ENCODE measurements at places on chromosomes 7 and 10.
A peak's percentile ranks its signal among the peaks of the same experiment; 100 is the strongest.

GRCh38 chr10:60621018-60621417, 157.3 kb upstream of the CDK1 start:
- no peak for DNase-seq

DNA sequence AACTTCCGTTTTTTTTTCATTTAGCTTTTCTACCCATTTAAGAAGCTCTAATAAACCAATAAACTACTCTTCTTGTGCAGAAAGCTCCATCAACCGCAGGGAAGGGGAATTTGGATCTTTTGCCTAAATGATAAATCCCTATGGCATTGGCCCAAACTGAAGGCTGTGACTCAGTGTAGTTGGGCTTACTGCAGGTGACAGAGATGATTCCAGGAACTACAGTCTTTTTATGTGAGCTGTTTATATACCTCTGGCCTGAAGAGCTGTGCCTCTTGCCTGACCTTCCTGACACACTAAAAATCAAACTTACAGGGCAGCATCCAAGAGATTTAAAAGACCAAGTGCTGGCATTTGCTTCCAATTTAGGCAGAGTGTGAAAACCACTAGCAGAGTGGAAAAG, 25.2 kb downstream of the ABCB1 start:
- DNase-seq, result no peak

DNA sequence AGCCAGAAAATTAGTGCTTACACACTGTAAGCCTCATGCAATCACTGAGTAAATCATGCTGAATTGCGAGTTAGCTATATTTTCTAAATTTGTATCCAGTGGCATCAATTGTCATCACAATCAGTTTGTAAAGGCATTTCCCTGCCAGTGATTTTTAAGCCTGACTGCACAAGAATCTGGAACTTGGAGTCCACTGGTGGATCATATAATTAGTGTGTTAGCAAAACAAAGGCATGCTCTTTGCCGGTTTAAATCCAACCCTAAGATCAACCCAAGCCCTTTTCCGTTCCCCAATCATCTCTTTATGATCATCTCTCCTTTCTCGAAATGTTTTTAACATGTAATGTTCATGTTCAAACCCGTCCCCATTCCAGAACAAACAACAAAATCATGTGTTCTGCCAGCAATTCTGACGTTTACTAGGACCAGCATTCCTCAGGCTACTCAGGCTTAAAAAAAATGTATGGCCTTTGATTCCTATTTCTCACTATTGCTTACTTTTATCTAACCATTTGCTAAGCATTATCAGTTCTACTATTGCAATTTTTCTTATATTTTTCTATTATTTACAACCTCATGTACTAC, 649.2 kb downstream of the SORCS1 start:
- DNase-seq, result no peak

DNA sequence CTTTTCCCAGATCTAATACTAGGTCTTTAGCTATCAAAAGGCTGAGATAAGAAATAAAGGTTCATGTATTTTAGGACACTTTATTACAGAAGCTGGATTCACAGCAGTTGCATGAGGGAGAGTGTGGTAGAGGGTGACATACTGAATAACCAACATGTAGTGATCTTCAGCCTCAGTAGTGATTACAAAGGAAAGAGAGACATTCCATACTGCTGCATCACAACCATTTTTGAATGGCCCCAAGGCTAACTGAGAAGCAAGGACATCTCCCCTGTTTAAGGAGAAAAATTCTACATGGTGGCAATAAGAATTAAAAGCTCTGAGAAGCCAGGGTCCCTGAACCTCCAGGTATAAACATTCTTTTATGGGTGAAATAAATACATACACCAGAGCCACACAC, 35.3 kb downstream of the COG5 start:
- peak; percentile 28 for DNase-seq

DNA sequence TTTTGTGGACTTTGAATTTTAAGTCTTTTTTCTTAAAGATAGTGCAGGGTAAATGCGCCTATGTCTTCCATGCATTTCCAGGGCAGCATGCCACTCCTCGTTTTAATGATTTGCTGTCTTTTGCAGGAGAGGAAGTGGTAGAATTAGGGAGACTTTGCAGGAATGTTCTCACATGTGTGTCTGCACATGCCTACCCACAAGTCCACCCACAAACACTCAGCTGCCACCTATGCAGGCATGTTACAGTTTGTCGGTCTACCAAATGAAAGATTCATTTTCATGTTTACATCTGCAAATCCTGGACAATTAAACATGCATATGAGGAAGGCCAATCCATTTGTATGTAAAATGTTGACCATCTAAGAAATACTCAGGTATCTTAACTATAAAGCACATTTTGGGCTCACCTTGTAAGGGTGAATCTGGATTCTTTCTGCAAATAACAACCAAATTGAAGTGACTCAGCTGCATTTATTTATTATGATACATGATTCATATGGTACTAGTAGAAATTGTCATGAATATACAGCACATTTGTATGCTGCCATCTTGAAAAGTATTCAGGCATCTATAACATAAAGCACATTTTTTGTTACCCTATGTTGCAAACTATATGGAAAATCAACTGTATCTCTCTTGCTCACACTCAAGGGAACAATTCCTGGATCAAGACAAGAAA, 4.7 kb upstream of the TEX36 start:
- no peak for DNase-seq

GRCh38 chr7:157704365-157704764, 367.6 kb downstream of the DNAJB6 start:
- no peak for DNase-seq

DNA sequence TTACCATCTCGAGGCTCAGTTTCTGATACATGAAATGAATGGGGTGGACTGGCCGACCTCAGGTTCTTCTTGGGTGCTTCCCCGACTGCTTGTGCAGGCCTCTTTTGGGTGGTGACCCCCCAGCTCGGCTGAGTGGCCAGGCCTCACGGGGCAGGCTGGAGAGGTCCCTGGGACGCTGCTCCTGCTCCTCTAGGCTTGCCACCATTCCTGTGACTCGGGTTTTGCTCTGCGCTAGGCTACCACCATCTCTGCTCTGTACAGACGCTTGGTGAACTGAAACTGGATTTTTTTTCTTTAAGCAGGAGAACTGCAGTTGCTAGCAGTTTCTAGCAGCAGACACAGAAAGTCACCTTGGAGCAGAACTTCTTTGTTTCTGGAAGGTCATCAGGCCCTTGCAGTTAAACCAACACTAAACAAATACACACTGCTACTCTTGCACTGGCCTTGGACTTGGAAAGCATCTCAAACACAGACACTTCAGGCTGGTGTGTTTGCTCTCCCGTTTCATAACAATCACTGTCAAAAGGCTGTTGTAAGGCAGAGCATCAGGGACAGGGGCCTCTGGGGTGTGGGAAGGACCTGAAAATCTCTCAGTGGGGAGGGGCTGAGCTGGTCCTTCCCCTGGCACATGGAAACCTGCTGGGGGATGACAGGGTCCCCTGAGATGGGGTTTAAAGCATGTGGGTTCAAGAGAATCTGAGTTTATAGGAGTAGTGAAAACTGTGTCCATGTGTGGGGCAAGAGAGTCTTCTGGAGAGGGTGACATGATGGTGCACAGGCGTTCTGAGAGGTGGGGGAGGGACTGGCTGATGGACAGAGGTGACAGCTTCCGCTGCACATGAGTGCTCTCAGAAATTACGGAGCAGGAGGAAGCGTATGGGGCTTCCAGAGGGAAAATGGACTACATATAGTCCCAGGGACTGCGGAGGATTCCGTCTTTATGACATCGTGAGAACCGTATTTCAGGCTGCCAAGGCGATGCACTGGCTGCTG, 35.0 kb upstream of the GIMAP8 start:
- no peak for DNase-seq

DNA sequence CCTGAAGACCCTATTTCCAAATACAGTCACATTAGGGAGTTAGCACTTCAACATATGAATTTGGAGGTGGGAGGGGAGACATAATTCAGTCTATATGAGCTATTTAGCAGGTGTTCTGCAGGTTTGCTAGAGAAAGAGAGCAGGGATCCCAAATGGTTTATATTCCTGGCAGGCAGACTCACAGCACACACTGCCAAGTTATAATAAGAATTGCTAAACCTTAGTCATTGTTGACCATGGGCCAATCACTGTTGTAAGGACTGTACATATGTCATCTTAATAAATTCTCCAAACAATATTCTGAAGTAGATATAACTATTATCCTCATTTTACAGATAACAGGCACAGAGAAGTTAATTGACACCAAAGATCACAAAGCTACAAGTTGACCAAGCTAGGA, 1.5 kb upstream of the CCDC3 start:
- DNase-seq, result no peak

- DNase-seq, result no peak
These were observed 39.4 kb upstream of the SH2D4B start for GRCh38 chr10:80498078-80498832.

DNA sequence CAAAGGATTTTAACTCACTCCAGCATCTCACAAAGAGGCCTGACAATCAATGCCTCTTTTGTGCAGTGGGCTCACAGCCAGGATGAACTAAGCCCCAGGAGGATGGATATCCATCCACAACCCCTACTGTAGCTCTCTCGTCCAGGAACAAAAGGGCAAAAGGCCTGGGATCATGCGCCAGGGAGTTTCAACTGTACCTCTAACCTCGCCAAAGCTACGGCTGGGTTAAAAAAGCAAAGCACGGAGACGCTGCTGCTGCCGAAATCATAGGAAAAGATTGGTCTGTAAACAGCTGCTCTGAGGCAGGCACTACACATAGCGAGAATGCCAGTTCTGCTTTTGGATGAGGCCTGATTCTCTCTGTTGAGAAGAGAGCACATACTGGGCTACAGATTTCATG, 32.1 kb downstream of the VSTM4 start:
- no peak for DNase-seq

DNA sequence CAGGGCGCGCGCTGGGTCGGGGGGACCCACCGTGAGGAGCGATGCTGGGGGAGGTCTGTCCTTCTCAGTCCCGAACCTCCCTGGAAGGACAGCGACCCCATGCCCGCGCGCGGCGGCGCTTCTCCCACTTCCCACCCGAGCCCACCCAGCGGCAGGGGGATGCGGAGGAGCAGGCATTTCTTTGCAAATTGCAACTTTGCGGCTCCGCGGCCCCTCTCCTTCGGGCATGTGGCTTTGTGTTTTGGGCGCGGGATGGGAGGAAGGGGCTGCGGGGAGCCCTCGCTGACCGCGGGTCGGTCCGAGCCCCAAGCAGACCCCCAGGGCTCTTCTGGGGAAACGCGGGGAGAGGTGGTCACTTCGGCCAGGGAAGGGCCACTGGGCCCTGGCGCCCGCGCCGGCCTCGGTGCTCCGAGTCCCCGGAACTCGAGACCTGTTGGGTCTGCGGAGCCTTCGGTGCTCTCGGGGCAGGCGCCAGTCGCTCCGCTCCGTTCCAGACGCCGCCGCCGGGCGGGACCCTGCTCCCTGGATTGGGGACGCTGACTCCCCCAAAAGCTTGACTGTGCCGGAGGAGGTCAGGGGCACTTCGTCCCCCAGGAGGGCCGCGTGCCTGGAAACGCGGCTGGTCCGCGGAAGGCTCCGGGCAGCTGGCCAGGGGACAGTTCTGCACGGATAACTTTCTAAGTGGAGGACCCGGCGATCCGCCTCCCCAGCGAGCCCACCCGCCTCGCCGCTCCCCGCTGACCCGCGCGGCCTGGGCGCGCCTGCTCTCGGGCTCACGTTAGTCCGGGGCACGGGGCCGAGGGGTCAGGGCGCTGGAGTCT, 164.2 kb upstream of the DPP6 start:
- DNase-seq, result no peak

GRCh38 chr7:88789480-88790064, 6.0 kb downstream of the TEX47 start:
- no peak for DNase-seq

DNA sequence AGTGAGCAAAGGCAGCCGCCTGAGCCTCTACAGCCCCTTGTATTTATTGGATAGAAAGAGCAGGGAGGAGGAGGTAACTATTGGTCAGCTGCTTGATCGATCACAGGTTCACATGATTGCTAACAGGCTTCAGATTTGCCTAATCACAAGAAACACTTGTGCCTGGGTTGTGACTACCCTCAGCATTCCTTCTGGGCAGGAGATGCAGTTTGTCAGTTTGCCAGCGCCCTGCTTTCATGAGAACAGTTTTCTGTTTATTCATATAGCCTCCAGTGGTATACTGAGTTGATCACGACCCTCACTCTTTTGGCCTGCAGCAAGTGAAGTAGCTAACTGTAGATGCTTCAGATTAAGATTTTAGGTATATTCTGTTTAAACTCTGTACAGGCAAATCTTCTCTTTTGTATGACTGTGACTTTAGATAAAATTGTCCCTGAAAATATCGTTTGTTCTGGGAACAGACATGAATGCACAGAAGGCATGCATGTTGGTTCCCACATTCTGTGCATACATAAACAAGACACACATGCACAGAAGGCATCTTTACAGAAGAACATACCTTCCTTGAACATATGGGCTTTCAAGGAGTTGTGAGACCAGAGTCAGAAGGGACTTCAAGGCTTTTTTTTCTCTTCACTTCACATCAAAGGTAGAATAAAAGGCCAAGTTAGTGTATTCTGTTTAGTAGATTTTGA, 422.4 kb upstream of the STEAP1 start:
- no peak for DNase-seq

GRCh38 chr7:44463169-44463808, 27.2 kb downstream of the NUDCD3 start:
- DNase-seq, result no peak

DNA sequence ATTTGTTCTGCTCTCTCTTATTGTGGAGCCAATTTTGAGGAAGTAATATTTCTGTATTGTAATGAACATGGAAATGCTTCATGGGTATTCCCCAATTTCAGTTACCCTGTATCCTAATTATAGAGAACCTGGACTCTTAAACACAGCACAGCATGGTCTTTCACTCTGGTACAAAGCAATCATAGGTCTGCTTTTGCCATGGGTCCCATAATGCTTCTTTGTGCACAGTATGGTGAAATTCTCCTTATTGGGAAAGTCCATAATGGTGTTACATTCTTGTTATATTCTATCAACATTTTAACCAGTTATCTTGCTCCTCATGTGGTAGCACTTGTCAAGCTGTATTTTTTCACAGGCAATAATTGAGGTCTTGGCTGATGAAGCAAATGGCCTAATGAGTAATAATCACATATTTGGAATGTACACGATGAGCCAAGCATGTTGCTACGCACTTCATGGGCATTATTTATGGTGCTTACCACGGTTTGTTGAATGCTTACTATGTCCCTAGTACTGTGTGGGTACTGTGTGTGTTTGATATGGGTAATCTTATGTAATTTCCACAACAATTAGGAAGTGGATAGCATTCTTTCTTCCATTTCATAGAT, 42.9 kb downstream of the PRKG1 start:
- no peak for DNase-seq

DNA sequence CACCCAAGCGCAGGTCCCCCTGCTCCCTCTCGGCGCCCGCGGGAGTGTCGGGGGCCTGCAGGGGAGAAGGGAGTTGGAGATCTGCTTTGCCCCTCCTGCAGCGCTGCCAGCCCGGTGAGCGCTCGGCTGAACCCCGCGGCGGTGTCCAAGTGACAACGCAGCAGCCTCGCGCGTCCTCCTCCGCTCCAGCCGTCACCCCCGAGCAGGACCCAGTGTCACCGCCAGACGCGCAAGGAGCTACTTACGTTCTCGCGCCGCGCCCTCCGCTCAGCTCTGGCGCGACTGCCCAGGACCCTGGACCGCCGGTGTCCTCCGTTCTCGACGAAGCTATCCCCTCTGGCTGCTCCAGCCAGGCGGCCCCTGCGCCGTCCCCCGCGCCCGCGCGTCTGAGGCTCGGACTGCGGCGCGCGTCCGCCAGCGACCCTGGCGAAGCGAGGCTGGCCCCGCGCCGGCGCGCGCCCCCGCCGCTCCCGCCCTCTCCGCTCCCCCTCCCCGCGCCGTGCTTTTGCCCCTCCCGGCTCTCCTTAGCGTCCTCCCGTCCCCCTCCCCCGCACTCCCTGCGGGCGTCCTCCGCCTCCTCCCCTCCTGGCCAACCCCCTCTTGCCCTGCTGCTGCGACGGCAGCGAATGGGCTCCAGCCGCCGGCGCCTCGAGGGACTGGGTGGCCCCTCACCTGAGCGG, at the start of gene NRCAM:
Gene NRCAM (minus strand): TSS at position 439 of the 680 bp plus-strand sequence. CDS start 216,372 bp downstream, outside the sequence.
- DNase-seq, result no peak
